ENCODE measurements at places on chromosomes 12 and 14.

GRCh38 chr14:40697231-40697630, 909.4 kb upstream of the LRFN5 start:
- no peak for DNase-seq

GRCh38 chr14:69877492-69877891, 1.7 kb upstream of the SMOC1 start:
- DNase-seq = no peak

GRCh38 chr14:22926316-22926715, 2.9 kb downstream of the PRMT5 start:
- no peak for DNase-seq

DNA sequence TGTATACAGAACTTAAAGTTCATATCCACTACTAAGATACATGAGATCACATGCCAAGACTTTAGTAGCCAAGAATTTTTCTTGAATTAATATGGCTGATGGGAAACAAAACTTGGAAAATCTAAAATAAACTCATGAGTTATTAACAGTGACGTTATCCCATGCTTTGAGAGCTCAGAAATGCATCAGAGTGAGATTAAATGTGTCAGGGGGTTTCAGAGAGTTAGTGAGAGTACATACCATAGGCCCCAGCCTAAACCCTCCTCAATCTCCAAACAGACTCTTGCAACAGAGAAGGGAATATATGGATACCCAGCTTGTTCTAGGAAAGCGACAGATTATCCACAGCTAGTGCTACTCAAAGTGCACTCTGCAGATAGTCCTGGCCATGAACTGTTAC, 19.3 kb downstream of the SLC35F4 start:
- no peak for DNase-seq

- DNase-seq = no peak
Observed at GRCh38 chr12:106084014-106084671, 54.6 kb downstream of the NUAK1 start.

DNA sequence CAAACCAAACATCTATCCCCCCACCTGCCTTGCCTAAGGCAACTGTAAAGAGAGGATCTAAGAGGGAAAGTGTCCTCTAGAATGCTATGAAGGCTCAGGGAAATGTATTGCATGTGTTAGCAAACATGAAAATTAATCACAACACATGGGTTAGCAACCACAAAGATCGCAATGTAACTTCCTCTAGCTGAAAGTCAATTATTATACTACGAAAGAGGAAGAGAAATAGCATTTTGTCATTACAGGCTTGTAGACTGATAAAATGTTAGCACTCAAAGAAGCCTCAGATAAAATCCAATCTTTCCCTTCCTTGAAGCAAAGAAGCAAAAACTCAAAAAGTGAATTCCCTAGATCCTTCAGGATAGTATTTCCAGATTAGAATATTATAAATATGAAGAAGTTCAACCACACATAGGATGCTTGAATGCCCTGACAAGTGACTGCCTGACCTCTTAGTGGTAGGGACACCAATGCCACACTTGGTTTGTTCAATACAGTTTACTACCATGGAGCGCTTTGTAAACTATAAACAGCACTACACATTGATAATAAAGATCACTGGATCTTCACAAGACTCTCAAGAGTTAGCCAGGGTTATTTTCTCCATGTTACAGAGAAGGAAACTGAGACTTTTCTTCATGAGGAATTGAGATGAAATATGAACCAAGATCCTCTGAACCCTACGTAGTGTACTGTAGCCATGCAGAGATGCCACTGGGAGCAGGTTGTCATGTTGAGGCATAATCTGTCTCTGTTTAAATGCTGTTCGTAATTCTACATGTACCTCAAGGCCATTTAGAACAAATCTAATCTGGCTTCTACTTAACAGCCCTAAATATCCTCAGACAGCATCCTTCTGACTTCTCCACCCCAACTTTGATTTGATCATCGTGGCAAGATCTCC, 100.7 kb downstream of the ITPR2 start:
- no peak for DNase-seq

DNA sequence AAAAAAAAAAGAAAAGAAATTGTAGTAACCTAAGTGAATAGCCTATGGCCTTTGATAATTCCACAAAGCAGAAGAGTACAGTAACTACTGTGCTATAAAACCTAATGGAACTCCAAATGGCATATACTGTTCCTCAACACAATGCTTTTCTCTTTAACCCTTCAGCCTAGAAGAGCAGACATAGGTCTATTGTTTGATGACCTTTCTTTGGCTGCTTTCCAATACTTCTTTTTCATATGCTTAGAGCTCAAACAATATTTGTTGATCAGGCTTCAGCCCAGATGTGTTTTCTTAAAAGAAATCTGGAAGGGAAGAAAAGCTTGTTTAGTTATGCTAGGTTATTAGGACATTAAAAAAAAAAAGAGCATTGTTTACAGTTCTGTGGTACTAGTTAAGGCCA, 116.4 kb downstream of the NTN4 start:
- no peak for DNase-seq

DNA sequence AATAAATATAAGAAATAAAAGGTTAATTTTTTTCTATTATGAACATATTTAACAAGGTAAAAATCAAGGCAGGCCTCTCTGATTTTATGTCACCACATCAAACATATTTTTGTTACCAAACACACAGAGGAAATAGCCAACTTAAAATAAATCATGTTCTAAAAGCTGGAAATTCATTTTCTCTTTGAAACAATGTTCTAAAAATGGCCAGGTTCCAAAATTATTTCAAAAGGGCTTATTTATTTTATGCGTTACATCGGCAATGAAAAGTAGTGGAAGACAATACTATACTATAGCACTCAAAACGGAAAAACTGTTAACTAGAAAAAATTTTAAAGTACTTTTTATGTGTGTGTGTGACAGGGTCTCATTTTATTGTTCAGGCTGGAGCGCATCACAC, 24.0 kb upstream of the RASSF8 start:
- no peak for DNase-seq

- DNase-seq = peak; percentile 54
Observed at GRCh38 chr14:74608959-74609611, 3.0 kb downstream of the LTBP2 start.

DNA sequence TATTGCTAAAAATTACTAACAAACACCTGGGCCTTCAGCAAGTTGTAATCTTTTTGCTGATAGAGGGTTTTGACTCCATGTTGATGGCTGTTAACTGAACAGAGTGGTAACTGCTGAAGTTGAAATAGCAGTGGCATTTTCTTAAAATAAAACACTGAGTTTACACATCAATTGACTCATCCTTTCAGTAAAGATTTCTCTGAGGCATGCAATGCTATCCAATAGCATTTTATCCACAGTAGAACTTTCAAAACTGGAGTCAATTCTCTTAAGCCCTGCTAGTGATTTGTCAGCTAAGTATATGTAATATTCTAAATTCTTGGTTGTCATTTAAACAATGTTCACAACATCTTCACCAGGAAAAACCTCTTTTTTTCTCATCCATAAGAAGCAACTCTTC, 59.5 kb downstream of the CMAS start:
- no peak for DNase-seq

DNA sequence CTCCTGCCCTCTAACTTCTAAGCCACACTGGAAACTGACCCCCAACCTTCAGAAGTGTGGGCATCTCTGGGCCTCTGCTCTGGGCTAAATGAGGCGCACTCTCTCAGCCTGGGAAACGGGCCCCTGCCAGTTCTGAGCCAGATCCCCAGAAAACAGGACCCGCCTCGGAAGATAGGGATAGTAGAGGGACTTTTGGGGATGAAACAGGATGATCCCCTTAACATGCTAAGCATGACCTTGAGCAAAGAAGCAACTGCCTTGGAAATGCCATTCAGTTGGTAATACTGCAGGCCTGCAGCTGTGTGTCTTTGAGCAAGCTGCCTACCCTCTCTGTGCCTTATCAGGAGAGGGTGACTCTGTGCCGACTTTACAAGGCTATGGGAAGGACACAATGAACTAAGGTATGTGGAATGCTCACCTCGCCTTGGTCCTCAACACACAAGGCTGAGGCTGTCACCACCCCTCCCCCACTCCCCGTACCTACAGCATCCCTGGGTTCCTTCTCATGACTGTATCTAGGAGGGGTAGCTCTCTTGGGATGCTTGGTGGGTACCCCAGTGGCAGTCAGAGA, 54.0 kb downstream of the NCOR2 start:
- no peak for DNase-seq

DNA sequence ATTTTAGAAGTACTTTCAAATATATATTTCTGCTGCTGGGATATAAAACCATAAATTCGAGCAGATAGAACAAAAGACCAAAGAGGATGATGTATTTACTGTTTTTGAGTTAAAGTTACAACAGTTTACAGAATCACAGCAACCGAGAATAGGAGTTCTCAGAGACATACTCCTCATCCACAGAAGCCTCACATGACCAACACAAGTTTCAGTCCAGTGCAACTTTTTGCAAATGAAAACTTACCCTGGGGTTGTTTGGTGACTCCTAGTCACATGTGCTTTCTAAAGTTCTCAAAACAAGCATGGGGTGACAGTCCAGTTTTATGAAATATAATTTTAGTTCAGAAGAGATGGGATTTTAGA, 117.1 kb downstream of the PRKCH start:
- no peak for DNase-seq

DNA sequence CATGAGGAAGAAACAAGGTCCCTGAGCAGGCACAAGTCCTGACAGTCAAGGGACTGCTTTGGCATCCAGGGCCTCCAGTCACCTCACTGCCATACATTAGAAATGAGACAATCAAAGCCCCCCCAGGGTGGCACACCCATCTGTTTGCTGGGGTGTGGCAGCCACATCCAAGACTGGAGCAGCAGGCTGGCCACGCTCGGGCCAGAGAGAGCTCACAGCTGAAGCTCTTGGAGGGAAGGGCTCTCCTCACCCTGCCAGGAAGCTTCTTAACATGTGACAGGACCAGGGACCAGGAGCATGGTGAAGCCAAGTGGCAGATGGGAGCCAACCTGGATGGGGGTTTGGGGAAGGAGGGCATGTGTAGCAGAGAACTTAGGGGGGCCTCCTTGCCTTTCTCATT, 10.0 kb downstream of the CACNB3 start:
- DNase-seq = no peak

DNA sequence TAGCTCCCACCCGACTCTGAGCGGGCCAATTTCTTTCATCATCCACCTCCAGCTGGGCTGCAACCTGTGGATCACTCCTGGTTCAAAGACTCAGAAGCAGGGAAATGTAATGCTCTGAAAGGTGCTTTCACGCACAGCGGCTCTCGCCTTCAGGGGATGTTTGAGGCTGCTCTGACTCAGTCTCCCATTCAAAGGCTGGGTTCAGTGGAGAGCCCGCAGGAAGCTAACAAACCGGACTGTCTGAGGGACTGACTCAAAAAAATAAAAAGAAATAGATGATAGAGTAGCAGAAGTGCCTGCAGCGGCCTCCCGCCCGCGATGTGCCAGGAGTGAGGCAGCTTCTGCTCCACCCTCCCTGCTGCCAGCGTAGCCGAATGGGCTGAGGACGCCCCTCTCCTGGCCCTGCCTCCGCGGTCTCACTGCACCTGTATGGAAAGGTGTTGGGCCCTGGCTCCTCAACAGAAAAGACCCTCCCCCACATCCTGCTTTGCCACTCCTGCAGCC, 98.0 kb downstream of the GCH1 start:
- no peak for DNase-seq

DNA sequence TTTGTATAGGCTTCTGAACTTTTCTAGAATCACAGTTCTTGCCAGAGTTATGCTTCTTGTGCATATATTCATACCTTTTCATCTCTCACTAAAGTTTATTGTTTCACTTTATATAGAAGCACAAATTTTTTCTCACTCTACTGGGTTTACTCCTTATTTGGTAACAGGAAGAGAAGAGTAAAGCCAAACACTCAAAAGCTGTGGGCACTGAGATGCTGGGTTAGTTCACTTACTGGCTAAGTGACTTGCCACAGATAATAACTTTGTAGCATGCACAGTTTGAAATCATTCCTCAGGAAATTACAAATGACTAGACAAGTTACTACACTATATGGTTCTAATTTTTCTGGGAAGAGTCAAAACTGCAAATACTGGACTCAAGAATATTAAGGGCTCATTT, 7.8 kb downstream of the HIGD1C start:
- DNase-seq = no peak

DNA sequence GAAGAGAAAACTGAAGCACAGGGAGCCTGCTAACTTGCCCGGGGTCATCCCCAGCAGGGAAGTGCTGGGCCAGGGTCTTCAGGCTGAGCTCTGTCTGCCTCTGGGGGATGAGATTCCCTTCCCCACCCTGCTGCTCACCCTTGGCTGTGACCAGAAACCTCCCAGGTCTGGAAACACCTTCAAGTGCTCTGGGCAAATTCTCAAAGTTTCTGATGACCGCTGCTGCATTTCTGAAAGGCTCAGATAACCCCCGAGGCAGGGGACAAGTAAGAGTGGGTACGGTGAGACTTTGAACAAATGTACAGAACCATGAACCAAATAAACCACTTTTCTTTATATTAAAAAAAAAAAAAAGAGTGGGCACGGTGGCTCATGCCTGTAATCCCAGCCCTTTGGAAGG, 41.3 kb downstream of the LTBP2 start:
- no peak for DNase-seq

- DNase-seq = no peak
Observed at GRCh38 chr12:22986997-22987396, 362.0 kb downstream of the ETNK1 start.

DNA sequence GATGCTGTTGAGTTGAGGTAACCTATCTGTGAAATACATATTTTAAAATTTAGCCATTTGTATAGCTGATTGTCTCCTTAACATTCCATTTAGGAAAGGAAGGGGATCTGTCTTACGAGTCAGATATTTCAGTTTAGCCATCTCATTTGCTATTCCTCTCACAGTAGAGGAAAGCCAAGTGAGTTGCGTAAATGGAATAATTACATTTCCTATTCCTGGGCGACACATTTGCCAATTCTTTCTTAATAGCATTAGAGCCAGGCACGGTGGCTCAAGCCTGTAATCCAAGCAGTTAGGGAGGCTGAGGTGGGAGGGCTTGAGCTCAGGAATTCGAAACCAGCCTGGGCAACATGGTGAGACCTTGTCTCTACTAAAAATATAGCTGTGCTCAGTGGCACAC, 116.3 kb downstream of the TMX1 start:
- no peak for DNase-seq

DNA sequence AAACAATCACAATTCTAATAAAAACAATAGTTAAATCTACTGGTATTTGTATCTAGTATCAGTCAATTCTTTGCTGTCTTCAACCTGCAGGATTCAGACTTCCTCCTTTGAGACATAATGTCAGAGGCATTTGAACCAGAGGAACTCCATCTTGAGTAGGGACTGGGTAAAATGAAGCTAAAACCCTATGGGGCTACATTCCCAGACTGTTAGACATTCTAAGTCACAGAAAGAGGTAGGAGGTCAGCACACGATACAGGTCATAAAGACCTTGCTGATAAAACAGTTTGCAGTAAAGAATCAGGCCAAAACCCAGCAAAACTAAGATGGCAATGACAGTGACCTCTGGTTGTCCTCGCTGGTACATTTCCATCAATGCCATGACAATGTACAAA, 48.2 kb upstream of the MAP3K9 start:
- no peak for DNase-seq

- no peak for DNase-seq
Observed at GRCh38 chr12:25089738-25090137, 105.2 kb downstream of the DNAI7 start.

GRCh38 chr14:33716921-33717320, 234.0 kb downstream of the EGLN3 start:
- DNase-seq = no peak

GRCh38 chr12:117513353-117513752, 151.9 kb upstream of the NOS1 start:
- no peak for DNase-seq
